ENCODE measurements at places on chromosomes 11 and 22.

DNA sequence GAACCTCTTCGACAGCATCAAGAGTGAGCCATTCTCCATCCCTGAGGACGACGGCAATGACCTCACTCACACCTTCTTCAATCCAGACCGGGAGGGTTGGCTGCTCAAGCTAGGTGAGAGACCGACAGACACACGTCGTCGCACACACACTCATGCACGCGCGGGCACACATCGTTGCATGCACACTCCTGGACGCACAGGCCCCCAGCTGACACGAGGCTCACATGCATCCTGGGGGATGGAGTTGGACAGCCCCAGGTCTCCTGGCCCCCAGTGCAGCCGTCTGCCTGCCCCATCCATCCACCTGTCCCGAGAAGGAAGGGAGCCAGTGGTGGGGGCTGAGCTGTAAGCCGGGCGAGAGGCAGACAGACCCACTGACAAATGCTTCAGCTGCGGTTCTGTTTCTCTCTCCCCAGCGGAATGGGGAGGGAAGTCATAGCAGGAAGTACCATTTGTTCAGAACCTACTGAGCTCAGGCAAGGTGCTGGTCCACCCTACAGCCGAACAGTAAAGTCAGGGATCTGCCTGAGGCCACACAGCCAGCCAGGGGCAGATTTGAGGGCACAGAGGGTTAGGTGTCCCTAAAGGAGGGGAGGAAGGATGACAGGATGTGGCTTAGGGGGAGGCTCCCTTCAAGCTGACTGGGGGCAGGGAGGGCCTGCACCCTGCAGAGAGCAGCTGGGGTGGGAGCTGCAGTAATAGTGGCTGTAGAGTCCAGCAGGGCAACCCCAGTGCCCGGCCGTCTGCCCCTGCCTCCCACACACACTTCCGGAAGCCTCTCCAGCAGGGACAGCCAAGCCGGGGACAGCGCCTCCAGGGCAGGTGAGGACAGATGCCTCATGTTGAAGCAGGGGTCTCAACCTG, 27.1 kb downstream of the CYTH4 start:
- DNase-seq, result no peak

DNA sequence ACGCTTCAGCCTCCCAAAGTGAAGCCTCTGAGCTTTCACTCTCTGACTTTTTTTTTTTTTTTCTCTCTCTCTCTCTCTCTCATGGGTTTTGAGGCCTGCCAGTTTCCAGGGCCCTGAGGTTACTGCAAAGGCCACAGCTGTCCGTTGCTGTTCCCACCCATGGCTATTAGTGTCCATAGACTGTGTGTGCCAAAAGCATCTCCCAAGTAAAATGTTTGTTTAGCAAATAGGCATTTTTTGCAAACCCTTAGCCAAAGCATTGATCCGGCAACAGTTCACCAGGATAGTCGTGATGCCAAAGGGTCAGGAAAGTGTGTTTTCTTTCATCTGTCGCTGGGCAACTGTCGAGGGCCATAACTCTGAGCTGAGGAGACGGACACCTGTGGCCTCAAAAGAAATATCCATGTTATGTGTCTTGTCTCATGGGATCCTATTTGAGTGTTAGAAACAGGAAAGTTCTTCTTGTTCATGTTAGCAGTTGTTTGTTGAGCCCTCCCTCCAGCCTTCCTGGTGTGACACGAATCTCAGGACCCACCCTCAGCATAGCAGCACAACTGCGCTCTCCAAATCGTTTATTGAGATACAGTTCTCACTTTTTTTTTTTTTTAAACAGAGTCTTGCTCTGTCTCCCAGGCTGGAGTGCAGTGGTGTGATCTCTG, 18.4 kb downstream of the FADS2 start:
- no peak for DNase-seq

DNA sequence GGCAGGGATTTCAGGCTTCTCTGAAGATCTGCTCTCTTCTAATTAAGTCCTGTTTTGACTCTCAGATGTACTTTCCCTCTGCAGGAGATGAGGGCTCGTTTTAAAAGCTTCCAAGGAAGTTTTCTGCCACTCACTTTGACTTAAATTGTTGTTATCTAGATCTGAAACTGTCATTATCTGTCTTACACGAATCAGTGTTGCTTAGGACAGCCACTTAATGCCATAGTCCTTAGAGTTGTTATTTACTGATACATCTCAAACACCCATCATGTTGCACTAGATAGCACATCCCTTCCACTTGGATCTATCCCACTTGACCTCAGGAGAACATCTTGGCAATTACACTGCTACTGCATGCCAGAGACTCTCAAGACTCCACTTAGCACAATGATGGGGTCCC, 86.9 kb upstream of the FAT3 start:
- DNase-seq, result no peak

DNA sequence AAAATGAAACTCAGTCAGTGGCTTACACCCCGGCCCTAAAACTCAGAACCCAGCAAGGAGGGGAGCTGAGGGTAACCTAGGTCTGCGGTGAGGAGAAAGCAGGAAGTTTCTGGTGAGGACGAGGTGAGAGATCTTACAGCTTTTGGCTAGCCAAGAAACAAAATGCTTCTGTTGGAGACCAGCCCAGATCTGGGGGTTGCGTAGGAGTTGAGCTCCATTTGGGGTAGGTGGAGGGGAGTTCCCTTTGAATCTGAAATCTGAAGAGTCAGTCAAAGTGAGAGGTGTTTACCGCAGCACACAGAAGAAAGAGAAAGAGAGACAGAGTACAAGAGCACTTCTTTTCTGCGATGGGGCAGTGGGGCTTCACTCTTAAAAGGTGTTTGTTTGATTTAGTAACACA, 29.6 kb downstream of the EHF start:
- DNase-seq, result peak; percentile 62

DNA sequence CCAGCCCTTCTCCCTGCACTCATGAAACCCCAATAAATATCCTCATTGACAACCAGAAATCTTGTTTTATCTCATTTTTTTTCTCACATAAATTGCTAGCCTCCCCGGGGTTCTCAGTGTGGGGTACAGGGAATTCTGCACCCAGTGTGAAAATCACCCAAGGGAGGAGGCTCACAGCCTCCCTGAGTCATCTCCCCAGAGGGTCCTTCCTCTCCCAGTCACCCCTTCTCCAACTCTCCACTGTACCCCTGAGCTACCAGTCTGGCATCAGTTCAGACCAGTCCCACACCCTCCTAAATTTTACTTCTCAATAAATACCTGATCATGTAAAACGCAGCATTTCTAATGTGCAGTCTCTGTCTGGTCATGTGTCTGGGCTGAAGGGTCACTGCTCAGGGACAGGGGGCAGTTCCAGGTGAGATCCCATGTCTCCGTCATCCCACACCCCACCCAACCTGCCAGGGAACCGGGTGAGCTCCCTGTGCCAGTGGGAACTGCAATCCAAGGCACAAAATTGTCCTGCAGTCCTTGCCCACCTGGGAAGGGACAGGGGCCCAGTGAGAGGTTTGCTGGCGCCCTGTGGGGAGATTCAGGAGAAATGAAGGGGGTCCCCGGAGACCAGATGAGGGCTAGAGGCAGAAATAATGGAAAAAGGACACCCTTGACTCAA, 8.3 kb downstream of the IGLL5 start:
- DNase-seq, result no peak

DNA sequence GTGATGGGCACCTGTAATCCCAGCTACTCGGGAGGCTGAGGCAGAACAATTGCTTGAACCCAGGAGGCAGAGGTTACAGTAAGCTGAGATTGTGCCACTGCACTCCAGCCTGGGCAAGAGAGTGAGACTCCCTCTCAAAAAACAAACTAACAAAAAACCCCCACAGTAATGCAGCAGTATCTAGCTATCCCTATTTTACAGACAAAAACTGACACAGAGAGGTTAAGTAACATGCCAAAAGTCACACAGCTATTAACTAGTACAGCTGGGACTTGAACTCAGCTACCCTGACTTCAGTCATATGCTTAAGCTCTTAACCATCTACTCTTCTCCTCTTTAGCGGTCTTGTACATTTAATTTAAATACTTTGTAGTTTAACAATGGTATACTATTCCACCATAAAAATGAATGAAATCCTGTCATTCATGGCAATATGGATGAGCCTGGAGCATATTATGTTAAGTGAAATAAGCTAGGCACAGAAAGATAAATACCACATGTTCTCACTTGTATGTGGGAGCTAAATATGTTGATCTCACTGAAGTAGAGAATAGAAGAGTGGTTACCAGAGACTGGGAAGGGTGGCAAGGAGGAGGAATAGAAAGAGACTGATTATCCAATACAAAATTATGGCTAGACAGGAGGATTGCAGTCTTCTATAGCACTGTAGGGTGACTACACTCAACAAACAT, 82.8 kb downstream of the DENND5A start:
- DNase-seq, result no peak

DNA sequence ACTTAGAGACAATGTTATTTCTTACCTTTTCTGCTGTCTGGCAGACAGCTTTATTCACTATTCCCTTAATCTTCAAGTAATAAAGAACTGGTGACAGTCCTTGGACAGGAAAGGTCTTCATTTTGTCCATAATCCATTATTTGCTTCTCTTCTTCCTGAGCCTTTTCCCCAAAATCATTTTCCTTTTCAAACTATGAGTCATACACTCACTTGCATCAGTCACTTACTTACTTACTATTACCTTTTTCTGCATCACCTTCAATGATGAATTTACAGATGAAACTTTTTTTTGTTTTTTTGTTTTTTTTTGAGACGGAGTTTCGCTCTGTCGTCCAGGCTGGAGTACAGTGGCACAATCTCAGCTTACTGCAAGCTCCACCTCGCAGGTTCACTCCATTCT, 9.5 kb downstream of the METTL15 start:
- DNase-seq, result no peak

- no peak for DNase-seq
These were observed 6.8 kb upstream of the CHKA start for GRCh38 chr11:68127714-68128681.

- no peak for DNase-seq
These were observed 1.8 kb downstream of the SLC25A1 start for GRCh38 chr22:19176732-19177131.

- no peak for DNase-seq
These were observed 16.3 kb upstream of the GPR83 start for GRCh38 chr11:94417386-94417987.

GRCh38 chr22:44693145-44693544, 8.9 kb upstream of the PRR5 start:
- no peak for DNase-seq

DNA sequence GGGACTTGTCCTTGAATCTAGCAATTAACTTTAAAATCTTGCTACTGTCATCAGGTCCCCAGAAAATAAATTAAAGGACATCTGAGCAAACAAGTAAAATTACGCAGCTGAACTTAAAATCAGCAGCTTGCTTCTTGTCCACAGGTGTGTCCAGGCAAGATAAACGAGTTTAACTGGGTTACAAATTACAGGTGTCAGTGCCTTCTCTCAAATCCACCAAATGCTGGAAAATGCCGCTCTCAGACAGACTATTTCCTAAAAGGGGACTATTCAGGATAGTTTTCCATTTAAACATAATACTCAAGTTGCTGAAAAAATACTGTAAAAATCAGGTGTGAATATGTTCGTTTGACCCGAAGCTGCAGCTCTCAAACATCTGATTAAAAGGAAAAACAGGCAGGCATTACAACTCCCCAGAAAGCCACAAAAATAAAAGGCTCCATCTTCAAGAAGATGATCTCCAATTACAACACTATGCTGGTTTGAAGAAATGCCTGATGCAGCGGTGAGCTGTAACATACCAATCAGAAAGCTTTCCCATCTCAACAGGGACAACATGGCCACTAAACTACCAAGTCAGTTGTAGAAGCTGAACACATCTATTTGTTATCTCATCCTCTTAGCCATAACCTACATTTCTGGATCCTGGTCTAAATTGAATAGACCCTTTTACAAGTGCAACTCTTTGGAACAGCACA, 82.1 kb downstream of the CADM1 start:
- no peak for DNase-seq

GRCh38 chr11:65954771-65955170, 6.8 kb upstream of the SART1 start:
- DNase-seq, result no peak

DNA sequence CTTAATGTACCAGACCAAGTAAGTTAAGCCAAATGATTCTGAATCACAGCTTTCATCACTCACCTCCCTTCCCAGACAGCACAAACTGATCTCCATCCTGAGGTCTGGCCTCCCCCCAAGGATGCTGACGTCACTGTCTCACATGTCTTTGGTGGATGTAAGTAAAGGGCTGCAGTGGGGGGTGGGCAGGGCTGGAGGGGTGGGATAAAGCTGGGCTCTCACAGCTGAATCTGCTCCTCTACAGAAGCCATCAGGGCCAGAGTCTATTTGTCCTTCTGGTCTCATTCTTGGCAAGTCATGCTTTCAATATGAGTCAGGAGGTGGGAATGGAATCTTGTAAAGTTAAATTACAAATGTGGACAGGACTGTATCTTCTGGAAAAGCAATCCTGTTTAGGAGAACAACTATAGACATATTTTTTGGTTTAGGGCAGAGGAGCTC, 32.7 kb downstream of the P4HA3 start:
- no peak for DNase-seq

GRCh38 chr11:108914981-108915380, 250.1 kb downstream of the DDX10 start:
- DNase-seq, result no peak

DNA sequence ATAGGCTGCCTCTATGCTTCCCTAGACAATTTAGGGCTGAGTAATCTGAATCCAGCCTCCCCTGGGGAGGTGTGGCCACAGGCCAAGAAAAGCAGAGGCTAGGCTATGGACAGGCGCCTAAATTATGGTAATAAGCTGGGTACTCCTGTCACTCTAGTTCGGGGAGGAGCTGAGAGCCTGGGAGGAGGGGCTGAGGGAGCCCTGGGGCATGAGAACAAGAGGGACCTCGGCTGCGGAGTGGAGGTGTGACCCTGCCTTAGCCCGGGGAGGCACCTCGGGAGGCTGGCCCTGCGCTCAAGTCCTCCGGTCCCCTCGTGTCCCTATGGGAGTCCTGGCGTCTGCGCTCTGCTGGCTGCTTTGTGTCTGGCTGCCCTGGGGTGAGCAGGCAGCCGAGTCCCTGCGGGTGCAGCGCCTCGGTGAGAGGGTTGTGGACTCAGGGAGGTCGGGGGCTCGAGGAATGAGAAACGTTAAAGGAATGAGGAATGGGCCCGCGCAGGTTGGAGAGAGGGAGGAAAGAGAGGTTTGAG, at the start of gene OTOG:
Gene OTOG (plus strand): TSS at position 209 of the 527 bp plus-strand sequence. CDS start 114 bp downstream, at position 323.
- DNase-seq, result no peak

Data from stimulated activated CD8-positive, alpha-beta memory T cell treated with anti-CD3 and anti-CD28 coated beads, Interleukin-12 subunit alpha, Interleukin-12 subunit beta, amount 100 ng/mL, for 4 hours (primary cell).